ENCODE measurements at places on chromosomes 7 and 10. TPM values are rescaled to one million over a fixed set of nuclear protein-coding genes. Genes with fewer than 3 reads are reported as not detected.
A peak's percentile ranks its signal among the peaks of the same experiment; 100 is the strongest.

DNA sequence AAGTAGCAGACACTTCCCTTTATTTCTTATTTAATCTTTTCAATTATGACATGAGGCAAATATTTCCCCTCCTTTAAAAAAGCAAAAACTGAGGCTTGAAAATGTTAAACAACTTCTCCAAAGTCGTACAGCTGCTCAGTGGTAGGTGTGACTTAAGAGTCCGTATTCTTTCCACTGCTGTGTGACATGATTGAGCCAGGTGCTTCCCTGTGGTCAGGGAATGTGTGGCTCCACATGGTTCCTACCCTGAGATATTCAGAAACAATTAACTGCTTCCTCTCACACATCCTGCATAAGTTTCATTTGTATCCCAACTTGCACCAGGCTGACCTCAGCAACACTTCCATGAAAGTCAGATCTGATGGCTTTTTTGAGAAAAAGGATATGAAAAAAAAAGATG lies 13.6 kb downstream of the OPALIN start:
- DNase-seq = no peak

The ITGA8 gene
- 4.5 TPM for total RNA-seq

The SFTPD gene
- 0.36 TPM for total RNA-seq

DNA sequence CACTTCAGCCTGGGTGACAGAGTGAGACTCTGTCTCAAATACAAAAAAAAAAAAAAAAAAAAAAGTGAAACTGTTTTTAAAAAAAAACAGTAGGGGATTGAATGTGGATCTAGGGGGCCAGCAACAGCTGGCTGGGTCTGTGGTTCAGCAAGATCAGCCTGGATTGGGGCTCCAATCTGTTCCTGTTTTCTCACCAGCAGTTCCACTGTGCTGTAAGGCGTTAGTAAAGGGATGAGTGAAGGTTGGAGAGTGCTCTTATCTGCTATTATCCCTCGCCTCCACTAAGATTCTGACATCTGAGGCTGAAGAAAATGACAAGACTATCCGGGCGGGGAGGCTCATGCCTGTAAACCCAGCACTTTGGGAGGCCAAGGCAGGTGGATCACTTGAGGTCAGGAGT lies 41.6 kb upstream of the GTF2IRD1 start:
- no peak for DNase-seq

DNA sequence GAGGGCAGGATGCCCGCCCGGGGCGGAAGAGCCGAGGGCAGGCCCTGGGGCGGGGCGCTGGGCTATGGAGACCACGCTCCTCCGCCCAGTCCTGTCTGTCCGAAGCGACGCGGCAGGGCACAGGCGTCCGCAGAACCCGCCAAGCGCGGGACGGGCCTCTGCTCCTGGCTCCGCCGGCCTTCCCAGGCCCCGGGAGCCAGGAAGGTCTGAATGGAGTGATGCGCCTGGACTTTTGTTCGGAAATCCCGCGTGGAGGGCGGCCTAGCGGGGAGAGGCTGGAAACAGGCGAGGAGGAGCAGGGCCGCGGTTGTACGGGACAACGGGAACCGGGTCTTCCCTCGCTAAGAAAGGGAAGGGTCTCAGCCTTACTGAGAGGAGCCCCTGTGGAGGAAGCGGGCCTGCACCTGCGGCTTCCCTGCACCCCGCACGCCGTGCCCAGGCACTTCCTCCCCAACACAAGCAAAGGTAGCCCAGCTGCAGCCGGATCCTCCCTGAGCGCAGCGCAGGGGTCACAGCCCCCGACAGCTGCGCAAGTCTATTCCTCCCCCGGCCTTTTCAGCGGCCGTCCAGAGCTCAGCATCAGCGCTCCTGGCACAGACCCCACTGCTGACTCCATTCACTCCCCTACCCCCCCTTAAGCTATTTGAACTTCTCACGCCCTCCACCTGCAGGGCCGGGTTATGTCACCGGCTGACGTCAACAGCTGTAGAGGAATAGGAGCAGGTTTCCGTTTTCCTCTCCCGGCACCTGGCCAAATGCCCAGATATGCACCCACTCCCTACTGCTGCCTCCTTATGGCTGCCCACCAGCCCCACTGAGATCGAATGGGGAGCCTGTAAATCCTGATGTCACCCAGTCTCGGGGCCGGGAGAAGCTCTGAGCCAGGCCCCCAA lies 143.2 kb upstream of the RET start:
- DNase-seq = no peak

The CISD1 gene
- 16.1 TPM for total RNA-seq

GRCh38 chr10:13462551-13462950 lies 66.3 kb downstream of the BEND7 start:
- no peak for DNase-seq

DNA sequence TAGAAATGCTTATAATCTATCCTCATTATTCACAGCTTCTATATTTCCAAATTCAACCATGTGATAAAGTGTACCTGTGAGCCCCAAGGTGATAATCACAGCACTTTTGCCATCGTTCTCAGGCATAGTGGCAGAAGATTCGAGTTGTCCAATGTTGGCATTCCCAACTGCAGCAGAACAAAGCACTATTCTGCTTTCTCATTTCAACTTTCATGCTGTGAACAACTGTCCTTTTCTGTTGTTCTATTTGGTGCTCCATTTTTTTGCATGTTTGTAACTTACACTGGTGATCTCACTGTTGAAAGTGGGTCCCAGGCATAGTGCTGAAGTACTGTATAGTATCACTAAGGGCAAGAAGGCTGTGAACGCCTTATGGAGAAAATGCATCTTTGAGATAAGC lies 438.2 kb downstream of the PAXIP1 start:
- DNase-seq = no peak

The SPDYE6 gene
- total RNA-seq = not detected

The MCM10 gene
- total RNA-seq = 0.45 TPM

GRCh38 chr10:113115556-113115955 lies 165.5 kb downstream of the TCF7L2 start:
- DNase-seq = no peak

The MYL10 gene
- not detected for total RNA-seq

The FGL2 gene
- 269 TPM for total RNA-seq

The CABCOCO1 gene
- not detected for total RNA-seq

- DNase-seq = peak; percentile 73
Observed at GRCh38 chr10:2925631-2926030, 141.7 kb upstream of the PFKP start.

DNA sequence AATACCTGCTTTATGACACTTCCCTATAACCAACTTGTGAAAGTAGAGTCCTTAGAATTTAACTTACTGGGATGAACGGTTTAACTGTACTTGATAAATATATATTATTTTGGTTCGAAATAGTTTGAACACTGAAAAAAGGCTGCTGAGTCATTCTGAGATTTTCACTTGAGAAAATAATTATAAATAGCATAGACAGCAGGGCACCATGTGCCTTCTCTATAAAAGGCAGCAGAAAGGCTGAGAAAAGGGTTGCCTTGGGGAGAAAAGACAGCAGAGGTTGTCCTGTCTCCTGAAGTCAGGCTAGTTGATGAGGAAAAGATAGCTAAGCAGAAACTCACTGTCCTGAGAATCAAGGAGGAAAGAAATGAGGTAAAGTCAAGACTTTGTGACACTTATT lies 92.4 kb downstream of the CTTNBP2 start:
- DNase-seq = no peak

The MAGI2 gene
- 51.3 TPM for total RNA-seq

GRCh38 chr7:143395187-143396149 lies 13.2 kb downstream of the EPHA1 start:
- DNase-seq = no peak

DNA sequence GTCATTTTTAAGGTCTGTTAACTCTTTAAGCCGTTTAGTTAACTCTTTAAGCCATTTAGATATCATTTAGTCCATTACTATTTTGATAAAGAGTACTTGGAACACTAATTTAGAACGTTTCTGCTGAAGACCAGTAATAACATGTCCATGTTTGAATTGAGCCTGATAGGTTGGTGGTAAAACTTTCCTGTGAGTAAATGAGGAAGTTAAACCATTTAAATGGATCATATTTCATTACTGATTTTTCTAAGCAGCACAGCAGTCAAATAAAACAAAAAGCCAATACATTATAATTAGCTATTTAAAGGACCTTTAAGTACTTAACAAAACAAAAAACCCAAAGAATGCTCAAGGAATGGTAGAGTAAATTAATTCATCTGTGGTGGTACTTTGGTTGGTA lies 29.4 kb downstream of the PHTF2 start:
- no peak for DNase-seq

DNA sequence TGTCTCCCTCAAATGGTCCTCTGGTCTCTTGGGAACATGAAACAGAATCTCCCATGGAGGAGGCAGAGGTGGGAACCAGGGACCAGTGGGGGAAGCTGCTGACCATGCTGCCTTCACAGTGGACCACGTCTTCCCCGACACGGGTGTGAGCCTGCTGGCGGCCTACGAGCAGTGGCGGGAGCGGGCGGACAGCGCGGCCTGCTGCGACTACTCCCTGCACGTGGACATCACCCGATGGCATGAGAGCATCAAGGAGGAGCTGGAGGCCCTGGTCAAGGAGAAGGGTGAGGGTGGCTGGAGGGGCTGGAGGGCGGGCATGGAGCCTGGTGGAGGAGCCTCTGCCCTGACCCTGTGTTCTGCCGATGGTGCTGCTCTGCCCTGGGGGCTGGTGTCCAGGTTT lies 8.0 kb downstream of the DPYSL4 start:
- no peak for DNase-seq

The EPHB4 gene
- total RNA-seq = 49.5 TPM

GRCh38 chr10:119320981-119321380 lies 113.6 kb downstream of the GRK5 start:
- DNase-seq = no peak

The UNC5B gene
- total RNA-seq = 4.1 TPM

The COBL gene
- total RNA-seq = 17.0 TPM

The TAF6 gene
- 30.6 TPM for total RNA-seq

The SLIT1 gene
- 3.1 TPM for total RNA-seq

- DNase-seq = peak; percentile 64
Observed at GRCh38 chr10:101062232-101063049, 652 bp downstream of the KAZALD1 start.

- no peak for DNase-seq
Observed at GRCh38 chr7:24284699-24285506, 913 bp downstream of the NPY start.

The CCDC146 gene
- total RNA-seq = 26.4 TPM

- no peak for DNase-seq
Observed at GRCh38 chr7:73443548-73444255, 10.1 kb downstream of the FZD9 start.

GRCh38 chr10:77498210-77498609 lies 139.4 kb downstream of the KCNMA1 start:
- DNase-seq = no peak

DNA sequence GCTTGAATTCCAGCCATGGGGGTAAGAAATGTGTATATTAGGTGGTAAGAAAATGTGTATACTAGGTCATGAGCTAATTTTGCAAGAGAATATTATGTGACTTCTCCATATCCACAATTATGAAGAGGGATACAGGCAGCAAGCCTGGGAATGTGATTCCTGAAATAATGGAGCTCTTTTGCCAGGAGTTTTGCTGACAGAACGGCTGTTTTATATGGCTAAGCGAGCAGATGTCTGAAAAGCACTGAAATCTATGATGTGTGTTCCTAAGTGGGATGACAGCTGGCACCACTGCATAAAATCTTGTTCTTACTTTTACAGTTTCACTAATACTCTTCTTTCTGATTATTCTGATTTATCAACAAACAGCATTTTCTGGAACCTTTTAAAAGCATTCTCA lies 386.0 kb upstream of the HPS1 start:
- DNase-seq = no peak

DNA sequence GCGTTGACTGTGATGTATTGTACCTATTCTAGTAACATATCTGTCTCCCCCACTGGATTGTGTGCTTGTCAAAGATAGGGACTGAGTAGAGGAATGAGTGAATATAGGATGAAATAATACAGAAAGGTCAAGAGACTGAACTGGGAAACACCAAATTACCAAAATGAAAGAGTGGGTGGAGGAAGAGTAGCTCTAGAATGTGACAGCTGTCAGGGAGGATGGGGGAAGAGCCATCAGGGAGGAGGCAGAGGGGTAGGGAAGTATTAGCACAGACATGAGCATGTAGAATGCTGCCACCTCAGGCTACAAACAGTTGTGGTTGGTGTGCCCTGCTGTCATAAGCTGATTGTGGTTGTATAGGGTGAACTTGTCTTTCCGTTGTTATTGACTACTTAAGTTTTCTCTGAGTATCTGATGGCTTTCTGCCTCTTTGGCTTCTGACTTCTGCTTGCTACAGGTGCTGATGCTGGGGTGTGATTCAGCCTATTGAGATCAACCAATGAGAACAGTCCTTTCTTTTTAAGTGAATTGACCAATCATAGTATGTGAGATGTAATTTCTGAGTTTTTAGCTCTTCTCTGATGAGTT lies 5.6 kb downstream of the CCSER2 start:
- no peak for DNase-seq

- no peak for DNase-seq
Observed at GRCh38 chr7:33075818-33076518, 13.4 kb upstream of the NT5C3A start.

DNA sequence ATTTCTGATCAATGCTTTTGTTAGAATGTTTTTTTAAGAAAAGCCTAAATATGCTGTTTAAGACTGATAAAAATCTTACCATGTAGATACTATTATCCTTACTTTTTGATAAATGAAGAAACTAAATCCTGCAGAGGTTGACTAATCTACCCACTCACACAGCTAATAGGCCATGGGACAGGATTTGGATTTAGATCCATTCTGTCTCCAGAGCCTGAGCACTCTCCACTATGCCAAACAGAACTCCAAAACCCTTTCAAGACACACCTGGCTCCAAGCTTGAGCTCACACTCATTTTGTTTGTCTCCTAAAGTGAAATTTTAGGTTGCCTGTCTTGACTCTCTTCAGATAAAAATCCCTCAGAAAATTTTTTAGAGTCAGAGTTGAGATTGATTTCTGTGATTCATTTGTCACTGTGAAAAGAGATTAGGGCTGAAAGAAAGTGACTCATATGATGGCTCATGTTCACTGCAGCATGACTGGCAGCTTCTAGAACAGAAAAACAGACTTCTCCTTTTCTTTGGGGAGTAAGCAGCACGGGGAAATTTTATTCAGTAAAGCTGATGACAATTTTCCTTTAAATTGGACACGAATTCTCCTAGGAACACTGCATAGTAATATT lies 132.3 kb upstream of the POT1 start:
- no peak for DNase-seq

- DNase-seq = no peak
Observed at GRCh38 chr10:52853704-52854103, 81.1 kb upstream of the MBL2 start.

- no peak for DNase-seq
Observed at GRCh38 chr7:84704380-84704779, 482.5 kb downstream of the SEMA3D start.

- DNase-seq = no peak
Observed at GRCh38 chr7:82567356-82567755, 123.8 kb upstream of the CACNA2D1 start.

- peak; percentile 65 for DNase-seq
Observed at GRCh38 chr10:99658622-99659030, 683 bp upstream of the ENTPD7 start.

DNA sequence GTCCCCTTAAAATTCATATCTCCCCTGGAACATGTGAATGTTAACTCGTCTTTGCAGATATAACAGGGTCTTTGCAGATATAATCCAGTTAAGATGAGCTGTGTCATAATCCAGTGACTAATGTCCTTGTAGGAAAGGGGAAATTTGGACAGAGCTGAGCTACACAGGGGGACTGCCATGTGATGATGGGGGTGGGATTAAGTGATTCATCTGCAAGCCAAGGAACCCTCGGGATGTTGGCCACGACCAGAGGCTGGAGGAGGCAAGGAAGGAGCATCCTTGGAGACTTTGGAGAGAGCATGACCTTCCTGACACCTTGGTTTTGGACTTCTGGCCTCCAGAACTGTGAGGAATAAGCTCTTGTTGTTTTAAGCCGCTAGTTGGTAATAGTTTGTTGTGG lies 153.9 kb upstream of the PCBD1 start:
- no peak for DNase-seq

GRCh38 chr10:61784354-61785133 lies 117.0 kb upstream of the ARID5B start:
- DNase-seq = no peak

All from sciatic nerve (tissue), 2 donors.